ENCODE measurements at places on chromosomes 11 and 22.

GRCh38 chr22:23278883-23279675 lies 98.8 kb downstream of the BCR start:
- H3K27ac ChIP-seq, result peak overlapping the region; percentile 91
- peaks cover 11% of the 10 kb centered on the region for H3K36me3 ChIP-seq
- peaks cover 30% of the 10 kb centered on the region for H3K4me1 ChIP-seq
- peak; percentile 48 for DNase-seq
- peak overlapping the region; percentile 49 for H3K4me3 ChIP-seq

GRCh38 chr11:45145379-45146071 lies 914 bp upstream of the PRDM11 start:
- DNase-seq, result no peak
- peak overlapping the region; percentile 96 for H3K4me3 ChIP-seq
- H3K27me3 ChIP-seq, result no peaks in the 10 kb centered on the region
- H3K36me3 ChIP-seq, result peaks cover 9% of the 10 kb centered on the region
- H3K4me1 ChIP-seq, result peaks cover 27% of the 10 kb centered on the region

- peak overlapping the region; percentile 98 for H3K27ac ChIP-seq
- peaks cover 78% of the 10 kb centered on the region for H3K36me3 ChIP-seq
- no peak for DNase-seq
- H3K4me3 ChIP-seq, result peak overlapping the region; percentile 93
Measured at GRCh38 chr11:70205049-70205725, 2.1 kb downstream of the FADD start.

- peak overlapping the region; percentile 20 for H3K4me3 ChIP-seq
- no peak for DNase-seq
- H3K36me3 ChIP-seq, result no peaks in the 10 kb centered on the region
- no peak overlapping the region for H3K27ac ChIP-seq
- H3K4me1 ChIP-seq, result peaks cover 11% of the 10 kb centered on the region
Measured at GRCh38 chr22:47476231-47476630, 713.8 kb downstream of the TBC1D22A start.

GRCh38 chr11:22169833-22170232 lies 23.1 kb upstream of the ANO5 start:
- no peak overlapping the region for H3K27ac ChIP-seq
- no peaks in the 10 kb centered on the region for H3K36me3 ChIP-seq
- DNase-seq, result no peak
- no peaks in the 10 kb centered on the region for H3K27me3 ChIP-seq

DNA sequence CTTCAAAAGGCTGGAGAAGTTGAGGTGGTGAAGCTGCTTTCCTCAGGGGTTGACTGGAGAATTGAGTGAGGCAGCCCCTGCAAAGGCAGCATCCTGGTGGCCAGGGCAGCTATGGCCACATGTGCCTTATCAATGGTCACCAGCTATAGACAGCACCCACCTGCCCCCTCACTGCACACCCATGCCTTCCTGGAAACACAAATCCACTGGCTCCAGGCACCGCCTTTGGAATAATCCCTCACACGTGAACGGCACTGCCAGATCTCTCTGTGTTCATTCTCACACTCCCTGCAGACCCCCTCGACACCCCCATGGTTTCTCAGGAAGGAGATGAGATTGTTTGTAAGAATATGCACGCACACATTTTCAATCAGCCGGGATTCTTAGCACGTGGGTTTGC lies 1297.8 kb downstream of the TBC1D22A start:
- H3K4me3 ChIP-seq, result no peak overlapping the region
- H3K36me3 ChIP-seq, result peaks cover 2% of the 10 kb centered on the region
- H3K4me1 ChIP-seq, result no peaks in the 10 kb centered on the region
- no peak for DNase-seq

DNA sequence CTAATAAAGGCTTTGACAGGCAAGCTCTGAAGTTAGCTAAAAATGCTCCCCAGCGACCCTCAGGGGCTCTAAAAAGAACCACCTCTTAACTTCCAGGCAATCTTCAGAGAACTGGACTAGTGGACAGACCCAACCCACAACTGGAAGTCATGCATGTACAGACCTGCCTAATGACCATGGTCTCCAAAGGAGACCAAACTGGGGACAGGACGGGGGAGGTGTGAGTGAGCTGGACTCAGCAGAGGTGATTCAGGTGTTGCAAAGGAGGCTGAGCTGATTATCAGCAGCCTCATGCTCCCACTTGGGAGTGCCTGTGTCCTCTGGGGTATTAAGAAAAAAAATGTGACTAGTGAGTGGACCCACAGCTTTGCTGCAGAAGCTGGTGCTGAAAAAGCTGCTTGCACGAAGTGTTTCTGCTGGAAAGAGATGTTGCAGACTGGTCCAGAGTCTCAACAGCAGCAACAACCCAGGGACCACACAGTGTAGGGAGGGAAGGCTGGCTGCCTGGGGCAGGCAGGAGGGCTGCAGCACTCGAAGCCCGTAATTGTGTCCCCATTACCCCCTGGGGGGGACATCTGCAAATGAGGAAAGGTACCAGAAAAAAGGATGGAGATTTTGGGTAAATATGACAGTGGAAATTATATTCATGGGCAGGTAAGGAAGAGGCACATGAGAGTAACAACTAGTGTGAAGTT lies 35.3 kb downstream of the PITPNB start:
- no peak for DNase-seq
- no peak overlapping the region for H3K27ac ChIP-seq
- H3K36me3 ChIP-seq, result peaks cover 26% of the 10 kb centered on the region
- H3K27me3 ChIP-seq, result no peaks in the 10 kb centered on the region
- H3K4me1 ChIP-seq, result peaks cover 5% of the 10 kb centered on the region
- no peak overlapping the region for H3K4me3 ChIP-seq

DNA sequence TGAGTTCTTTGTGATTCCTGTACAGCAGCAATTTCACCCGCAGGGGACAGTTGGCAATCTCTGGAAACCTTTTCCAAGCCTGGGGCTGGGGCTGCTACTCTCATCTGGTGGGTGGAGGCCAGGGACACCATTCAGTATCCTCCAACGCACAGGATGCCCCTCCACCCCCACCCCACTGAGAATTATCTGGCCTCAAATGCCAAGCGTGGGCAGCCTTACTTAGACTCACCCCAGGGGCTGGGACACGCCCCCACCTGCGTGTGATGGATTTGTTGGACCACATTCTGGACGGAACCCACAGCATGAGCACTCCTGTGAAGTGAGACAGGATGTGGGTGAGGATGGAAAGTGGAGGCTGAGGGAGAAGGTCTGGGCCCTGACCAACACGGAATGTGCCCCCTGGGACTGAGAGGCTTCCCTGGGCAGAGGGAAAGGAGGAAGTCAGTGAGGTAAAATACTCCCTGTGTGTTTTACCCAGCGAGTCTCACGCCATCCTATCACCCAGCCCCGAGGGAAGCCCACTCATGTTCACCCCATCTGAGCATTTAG lies 13.7 kb downstream of the RASD2 start:
- peaks cover 13% of the 10 kb centered on the region for H3K27me3 ChIP-seq
- peaks cover 12% of the 10 kb centered on the region for H3K4me1 ChIP-seq
- H3K27ac ChIP-seq, result no peak overlapping the region
- peaks cover 4% of the 10 kb centered on the region for H3K36me3 ChIP-seq

GRCh38 chr11:122751292-122752070 lies 86.8 kb upstream of the CRTAM start:
- H3K36me3 ChIP-seq, result no peaks in the 10 kb centered on the region
- H3K27ac ChIP-seq, result no peak overlapping the region
- no peak overlapping the region for H3K4me3 ChIP-seq
- H3K4me1 ChIP-seq, result peaks cover 22% of the 10 kb centered on the region
- no peak for DNase-seq

DNA sequence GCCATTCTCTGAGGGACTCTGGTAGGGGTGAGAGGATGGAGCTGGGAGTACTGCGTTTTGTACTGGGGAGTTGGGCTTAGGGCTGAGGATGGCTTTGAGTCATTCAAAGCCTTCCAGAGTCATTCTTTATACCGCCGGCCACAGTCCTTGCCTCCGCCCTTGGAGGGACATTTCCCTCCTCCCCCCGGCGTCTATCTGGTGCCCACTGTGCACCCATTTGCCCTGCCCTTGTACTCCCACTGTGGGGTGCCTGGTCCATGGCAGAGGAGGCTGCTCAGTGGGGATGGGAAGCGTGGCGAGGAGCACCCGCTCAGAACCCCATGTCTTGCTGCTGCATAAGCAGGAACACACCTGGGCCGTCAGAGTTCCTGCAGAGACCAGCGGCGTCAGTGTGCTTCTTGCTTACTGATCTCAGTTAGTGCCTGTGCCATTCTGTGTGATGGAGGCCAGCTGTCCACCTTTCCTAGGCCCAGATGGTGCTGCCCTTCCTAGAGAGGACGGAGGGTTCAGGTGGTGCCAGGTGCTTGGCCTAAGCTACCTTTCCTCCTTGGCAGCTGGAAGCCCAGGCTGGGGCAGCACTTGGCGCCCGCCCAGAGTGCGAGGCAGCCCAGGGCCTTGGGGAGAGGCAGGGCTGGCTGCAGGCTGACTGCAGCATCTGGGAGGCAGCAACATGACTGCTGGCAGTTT lies 23.3 kb upstream of the TMEM191C start:
- H3K4me3 ChIP-seq, result no peak overlapping the region
- H3K36me3 ChIP-seq, result peaks cover 15% of the 10 kb centered on the region
- no peak for DNase-seq

DNA sequence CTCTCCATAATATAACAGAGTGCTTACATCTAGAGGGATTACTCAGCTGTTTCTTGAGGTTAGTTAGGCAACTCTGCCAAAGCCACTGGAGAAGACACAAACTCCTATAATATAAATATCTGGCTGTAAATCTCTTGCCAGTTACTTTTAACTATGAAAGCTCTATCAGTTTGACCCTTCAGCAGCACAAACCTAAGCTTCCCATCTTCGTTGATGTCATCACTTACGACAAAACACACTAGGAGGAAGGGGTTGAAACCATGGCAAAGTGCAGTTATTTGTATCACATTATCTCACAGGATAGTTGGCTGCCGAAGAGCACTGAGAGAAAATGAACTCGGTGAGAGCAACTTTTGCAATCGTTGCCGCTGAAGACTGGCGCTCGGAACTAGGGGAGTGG lies 922.1 kb downstream of the OPCML start:
- H3K4me3 ChIP-seq, result no peak overlapping the region
- no peaks in the 10 kb centered on the region for H3K27me3 ChIP-seq
- H3K4me1 ChIP-seq, result no peaks in the 10 kb centered on the region
- no peaks in the 10 kb centered on the region for H3K36me3 ChIP-seq
- no peak for DNase-seq

GRCh38 chr11:34521265-34521664 lies 7.7 kb upstream of the ELF5 start:
- no peak for DNase-seq
- no peaks in the 10 kb centered on the region for H3K36me3 ChIP-seq

- H3K4me1 ChIP-seq, result peaks cover 66% of the 10 kb centered on the region
- no peak for DNase-seq
- H3K36me3 ChIP-seq, result peaks cover 54% of the 10 kb centered on the region
- no peaks in the 10 kb centered on the region for H3K27me3 ChIP-seq
- H3K4me3 ChIP-seq, result peak overlapping the region; percentile 99
Measured at GRCh38 chr11:118306556-118306955, 2.0 kb downstream of the CD3E start.

DNA sequence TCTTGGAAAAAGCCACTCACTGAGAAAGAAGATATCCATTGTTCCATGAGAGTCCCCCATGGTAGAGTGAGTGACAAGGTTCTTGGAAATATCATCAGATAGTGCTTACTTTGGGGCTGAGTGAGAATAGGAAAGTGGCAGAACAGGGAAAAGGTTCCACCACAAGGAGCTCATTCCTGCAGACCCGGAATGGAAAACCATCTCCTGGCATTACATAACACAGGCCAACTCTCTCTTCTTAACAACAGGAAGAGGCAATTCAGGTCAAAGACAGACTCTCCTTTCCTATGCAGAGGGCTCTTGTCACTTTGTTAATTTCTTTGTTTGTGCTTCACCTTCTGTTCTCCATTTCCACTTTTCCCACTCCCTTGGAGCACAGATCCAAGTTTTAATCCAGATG lies 259.7 kb downstream of the KIRREL3 start:
- peaks cover 18% of the 10 kb centered on the region for H3K4me1 ChIP-seq
- no peak for DNase-seq
- no peak overlapping the region for H3K27ac ChIP-seq
- no peaks in the 10 kb centered on the region for H3K36me3 ChIP-seq

- H3K27me3 ChIP-seq, result no peaks in the 10 kb centered on the region
- no peak overlapping the region for H3K27ac ChIP-seq
- H3K4me3 ChIP-seq, result no peak overlapping the region
- H3K36me3 ChIP-seq, result peaks cover 7% of the 10 kb centered on the region
- DNase-seq, result no peak
Measured at GRCh38 chr11:48095779-48096470, 115.6 kb downstream of the PTPRJ start.

DNA sequence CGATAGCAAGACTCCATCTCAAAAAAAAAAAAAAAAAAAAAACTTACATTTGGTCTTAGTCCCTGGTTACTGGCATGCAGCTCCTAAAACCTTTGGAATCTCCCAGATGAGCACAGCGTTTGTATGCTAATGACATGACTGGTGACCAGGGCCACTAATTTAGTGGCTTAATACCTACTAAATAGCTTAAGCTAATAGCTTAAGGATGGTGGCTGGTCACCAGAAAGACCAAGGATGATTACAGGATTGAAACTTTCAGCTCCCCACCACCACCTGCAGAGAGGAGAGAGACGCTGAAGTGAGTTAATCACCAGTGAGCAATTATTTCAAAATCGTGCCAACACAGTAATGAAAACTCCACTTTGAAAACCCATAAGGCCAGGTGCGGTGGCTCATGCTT lies 37.1 kb downstream of the DENND5A start:
- no peaks in the 10 kb centered on the region for H3K27me3 ChIP-seq
- H3K4me3 ChIP-seq, result no peak overlapping the region
- no peak overlapping the region for H3K27ac ChIP-seq
- DNase-seq, result no peak

DNA sequence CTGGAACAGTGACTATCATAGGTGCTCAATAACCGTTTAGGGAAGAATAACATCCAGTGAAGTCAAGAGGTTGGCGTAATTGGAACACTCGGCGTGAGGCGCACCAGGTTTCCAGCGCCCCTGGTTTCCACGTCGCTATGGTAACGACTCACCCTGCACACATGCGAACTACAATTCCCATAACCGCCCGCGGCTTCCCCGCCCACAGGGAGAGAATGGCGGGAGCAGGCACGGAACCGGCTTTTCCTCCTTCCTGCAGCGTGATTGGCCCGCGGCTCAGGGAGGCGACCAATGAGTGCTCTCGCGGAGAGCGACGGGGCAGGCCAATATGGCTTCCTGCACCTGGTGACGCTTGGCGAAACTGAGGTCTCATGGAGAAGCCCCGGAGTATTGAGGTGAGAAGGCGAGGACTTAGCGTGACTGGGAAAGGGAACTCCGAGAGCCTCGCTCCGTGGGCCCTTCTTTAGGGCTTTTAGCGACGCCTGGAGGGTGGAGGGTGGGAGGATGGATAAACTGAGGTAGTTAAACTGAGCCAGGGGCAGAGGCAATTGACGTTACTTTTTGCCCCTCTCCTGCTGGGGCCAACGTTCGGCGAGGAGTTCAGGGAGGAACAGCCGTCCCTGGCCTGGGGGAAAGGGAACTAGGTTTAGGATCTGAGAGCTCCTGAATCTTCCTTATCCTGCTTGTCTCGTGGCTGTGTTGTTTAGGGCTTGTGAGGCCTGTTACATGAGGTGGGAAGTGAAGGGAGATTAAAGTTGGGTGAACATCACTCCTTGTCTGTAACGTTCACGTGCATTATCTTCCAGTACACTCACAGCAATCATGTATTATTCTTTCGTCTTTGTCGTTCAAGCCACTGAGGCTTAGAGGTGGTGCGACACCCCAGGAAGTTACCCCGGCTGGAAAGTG lies at the start of gene L3MBTL2:
TSS of gene L3MBTL2 (plus strand) at position 321 of the 909 bp plus-strand sequence. CDS start at position 372, 51 bp downstream.
- H3K4me1 ChIP-seq, result peaks cover 20% of the 10 kb centered on the region
- peaks cover 12% of the 10 kb centered on the region for H3K27me3 ChIP-seq
- H3K27ac ChIP-seq, result peak within 1 kb of the TSS; percentile 94
- H3K4me3 ChIP-seq, result peak within 1 kb of the TSS; percentile 88

Data from effector memory CD8-positive, alpha-beta T cell (primary cell).